Effector memory CD8-positive, alpha-beta T cell (primary cell): ENCODE measurements at places on chromosomes 16 and 17.

DNA sequence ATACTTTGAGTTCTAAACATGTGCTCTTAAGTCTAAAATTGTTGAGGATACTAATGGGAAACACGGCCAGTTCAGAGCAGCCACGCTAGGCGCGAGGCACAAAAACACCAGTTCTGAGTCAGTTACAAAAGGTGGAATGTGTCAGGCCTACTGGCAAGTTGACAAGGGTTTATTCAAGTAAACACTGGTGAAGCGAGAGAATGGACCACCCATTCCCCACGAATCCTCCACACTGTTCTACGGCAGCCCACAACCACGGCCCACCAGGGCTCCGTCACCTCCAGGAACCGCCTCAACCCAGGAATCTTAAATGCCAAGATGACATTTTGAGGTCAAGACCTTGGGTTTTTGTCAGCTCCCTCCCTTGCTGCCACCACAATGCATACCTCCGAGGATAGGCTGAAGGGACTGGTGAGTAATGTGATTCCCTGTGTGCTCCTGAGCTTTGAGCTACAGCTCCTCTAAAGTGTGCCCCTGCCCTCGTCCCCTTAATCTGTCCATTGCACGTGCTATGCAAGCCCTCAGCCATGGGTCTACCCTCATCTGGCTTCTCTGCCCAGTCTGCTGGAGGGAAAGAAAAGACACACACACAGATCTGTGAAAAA lies 28.5 kb upstream of the TRAP1 start:
- no peak for DNase-seq

DNA sequence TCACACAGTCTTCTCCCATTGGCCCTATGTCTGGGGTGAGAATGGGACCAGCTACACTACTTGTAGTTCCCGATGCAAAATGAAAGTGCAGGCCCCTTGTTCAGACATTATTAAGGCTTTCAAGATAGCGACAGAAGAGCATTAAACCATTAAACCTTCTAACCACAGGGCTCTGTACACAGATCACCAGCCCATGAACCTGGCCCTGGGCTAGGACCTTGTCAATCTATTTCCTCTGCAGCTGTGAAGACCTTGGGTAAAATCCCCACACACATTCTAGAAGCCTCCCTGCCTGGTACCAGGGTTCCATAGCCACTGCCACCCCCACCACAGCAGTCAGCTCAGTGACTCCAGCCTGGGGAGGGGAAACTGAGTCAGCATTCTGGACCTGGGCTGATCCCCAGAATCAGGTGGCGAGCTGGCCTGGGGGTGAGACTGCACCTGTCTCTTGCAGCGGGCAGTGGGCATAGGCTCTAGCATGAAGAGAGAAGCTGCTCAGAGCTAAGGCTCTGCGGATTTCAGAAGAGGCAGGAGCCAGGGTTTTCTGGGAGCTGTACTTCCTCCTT lies 119.7 kb upstream of the LHX1 start:
- no peak for DNase-seq

DNA sequence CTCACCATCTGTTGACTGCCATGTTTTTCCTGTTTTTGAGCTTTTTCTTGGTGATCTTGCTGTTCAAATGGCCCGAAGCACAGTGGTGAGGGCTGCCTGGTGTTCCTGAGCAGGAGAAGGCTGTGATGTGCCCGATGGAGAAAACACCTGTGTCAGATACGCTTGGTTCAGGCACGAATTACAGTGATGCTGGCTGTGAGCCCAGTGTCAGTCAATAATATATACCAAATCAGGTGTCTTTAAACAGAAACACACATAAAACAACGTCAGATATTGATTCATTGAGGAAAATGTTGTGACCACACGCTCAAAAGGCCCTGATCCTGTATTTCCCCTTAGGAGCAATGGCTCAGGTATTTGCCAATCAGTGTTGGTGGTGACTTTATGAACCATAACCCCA lies 111.7 kb downstream of the SDR42E1 start:
- DNase-seq = no peak

- no peak for DNase-seq
Observed at GRCh38 chr17:80486692-80487091, 10.3 kb upstream of the NPTX1 start.

DNA sequence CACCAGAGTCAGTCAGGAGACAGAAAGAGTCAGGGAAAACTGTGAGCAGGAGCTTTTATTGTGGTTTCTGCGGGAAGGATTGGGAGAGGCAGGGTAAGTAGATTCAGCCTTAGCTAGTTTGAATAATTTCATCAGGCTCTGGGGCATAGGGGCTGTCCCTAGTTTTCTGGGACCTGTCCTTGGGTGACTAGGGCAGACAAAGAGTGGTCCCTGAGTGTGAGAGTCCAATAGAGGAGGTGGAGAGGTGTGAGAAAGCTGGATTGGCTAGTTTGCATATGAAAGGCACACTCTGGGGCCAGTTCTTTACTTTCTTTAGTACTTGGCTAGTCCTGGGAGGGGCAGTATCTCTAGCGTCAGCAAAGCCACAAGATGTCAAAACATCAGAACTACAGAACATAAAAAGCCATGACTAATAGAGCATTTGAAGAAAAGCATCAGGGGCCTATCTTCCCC lies 255.6 kb downstream of the HS3ST3A1 start:
- DNase-seq = no peak

GRCh38 chr16:89687092-89687940 lies 827 bp downstream of the CDK10 start:
- DNase-seq = no peak

- DNase-seq = no peak
Observed at GRCh38 chr17:54781389-54781788, 119.3 kb upstream of the TOM1L1 start.

- DNase-seq = no peak
Observed at GRCh38 chr17:44200478-44201155, 933 bp upstream of the ATXN7L3 start.

DNA sequence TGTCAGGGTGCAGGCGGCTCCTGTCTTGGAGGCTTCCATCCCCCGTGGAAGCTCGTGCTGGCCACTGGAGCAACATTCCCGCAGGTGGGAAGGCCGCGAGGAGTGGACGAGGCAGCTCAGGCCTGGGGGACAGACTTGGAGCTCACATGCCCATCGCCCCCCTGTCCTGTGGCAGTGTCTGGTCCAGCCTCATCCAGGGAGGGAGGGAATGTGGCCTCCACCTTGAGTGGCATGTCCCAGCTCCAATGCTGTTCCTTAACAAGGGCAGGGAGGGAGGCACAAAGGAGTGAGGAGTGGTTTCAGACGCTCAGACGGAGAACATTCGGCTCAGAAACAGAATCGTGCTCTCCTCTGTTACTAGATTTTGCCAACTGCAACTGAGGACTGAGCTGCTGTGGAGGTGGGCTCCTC lies 159.4 kb upstream of the CHMP6 start:
- no peak for DNase-seq

DNA sequence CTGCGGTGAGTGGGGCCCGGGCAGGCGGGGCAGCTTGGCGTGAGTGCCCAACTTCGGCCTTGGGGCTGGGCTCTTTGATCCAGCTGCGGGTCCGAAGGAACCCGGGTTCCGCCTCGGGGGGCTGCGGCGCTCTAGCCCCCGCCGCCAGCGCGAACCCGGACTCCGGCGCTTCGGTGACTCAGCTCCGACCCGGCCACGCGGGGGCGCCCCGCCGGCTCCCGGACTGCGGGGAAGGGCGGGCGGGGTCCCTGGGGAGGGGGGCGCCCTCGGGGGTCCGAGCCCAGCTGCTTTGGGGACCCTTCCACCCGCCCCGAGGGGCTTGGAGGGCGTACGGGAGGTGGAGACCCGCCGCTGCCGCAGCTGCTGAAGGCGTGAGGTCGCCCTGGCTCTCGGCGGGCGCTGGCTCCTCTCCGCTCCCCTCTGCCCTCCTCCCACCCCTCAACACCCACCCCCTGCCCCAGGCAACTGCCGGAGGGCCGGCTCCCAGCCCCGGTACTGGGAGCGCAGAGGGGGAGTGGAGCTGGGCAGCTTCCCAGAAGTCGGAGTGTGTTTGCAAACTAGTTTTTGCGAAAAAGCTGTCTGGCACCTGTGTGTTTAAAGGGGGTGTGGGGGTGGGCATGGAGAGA lies 516 bp downstream of the CPNE2 start:
- peak; percentile 39 for DNase-seq

GRCh38 chr17:27601069-27601974 lies 29.7 kb upstream of the LGALS9 start:
- peak; percentile 83 for DNase-seq
